ENCODE measurements at places on chromosomes 1 and 21. TPM values are rescaled to one million over a fixed set of nuclear protein-coding genes. Genes with fewer than 3 reads are reported as not detected.

CYP4Z1 gene
- total RNA-seq, result not detected

DNA sequence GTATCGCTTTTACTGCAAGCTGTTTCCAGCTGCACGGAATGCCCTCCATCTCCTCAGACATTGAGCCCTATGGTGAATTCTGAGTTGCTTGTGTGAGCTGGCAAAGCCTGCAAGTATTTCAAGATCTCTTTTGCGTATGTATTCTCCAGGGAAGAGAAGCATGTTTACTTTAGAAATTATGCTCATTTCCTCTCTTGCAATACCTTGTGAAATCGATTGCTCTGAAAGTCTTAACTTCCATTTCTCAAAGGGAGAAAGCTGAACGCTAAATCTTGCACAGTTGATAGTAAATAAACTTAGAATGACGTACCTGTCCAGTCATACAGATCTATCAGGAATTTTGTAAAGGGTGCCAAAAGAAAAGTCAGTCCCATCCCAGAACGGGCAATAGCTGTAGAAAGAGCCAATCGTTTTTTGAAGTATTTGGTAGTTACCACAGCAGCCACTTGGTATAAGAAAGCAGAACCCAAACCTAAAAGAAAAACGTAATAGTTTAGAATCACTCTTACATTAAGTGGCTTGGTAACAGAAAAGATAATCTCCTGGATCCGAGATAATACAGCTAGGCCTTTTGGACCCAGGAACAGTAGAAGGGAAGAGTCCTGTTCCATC, 10.0 kb downstream of the SLC16A4 start:
- peak; percentile 85 for DNase-seq

DNA sequence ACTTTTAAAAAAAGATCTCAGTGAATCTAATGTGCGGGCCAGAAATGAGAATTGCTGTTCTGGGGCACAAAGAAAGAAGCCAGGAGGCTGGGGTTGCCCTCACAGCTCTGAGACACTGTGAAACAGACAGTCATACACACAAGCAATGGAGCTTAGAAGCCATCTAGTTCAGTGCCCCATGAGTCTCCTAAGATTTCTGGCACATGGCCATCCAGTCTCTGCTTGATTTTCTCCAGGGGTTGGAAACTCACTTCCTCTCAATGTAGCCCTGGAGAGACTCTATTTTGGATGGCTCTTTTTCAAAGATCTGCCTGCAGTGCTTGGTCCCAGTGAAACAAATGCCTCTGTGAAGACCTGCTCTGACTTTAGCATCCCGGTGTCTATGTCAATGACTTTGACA, 38.6 kb downstream of the KCNN3 start:
- peak; percentile 37 for DNase-seq

GRCh38 chr1:112605633-112606327, 13.2 kb downstream of the ST7L start:
- peak; percentile 51 for DNase-seq

KRTCAP2 gene
- 29.8 TPM for total RNA-seq

LCE2A gene
- total RNA-seq, result not detected

DNA sequence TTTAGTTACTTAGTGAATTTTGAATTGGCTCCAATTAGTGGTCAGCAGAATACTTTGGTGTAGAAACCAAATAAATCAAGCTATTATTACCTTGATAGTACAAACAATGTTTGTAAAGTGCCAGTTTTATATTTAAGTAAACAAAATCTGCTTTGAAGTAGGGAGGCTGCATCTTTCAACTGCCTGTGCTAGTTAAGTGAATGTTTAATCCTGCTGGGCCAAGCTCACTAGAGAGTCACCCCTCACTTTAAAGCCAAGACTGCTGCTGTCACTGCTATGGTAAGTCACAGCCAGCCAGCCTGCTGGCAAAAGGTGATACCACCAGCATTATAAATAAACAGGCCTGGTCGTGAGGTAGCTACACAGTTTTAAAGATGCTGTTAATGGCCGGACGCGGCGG, 10.3 kb upstream of the CFAP126 start:
- no peak for DNase-seq

DNA sequence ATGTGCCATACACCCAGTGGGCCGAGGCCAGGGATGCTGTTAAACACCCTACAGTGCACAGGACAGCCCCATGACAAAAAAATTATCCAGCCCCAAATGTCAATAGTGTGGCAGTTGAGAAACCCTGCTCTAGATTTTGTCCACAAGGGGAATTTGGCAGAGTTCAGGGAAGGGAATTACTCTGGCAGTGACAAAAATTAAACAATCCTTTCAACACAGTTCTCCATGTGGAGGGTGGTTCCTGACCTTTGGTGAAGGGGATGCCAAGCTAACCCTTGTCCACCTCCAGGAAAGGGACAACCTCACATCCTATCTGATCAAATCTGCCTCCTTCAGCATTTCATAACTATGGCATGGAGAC, 28.4 kb upstream of the CD84 start:
- no peak for DNase-seq

DNA sequence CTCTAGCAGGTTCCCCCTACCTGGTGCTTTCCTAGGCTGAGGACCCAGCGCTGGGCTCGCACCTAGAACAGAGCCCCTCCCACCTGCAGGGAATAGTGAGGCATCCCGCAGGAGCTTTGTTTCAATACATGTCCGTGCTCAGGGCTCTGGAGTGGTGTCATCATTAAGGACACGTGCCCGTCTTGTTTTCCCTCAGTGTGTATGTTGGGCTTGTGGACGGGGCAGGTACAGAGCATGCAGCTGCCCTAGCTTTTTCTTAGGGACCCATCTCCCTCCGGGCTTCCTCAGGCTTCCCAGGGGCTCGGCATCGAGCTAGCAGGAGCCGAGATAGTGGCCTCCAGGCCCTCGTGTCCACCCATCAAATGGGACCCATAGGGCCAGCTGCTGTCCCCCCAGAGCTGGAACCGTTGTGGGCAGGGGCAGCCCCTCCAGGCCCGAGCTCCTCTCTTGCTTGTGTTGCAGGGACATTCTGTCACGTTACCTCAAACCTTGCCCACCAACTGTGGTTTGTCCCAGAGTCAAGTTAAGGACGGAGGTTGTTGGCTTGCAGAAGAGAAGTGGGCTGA, 3.9 kb downstream of the TMEM201 start:
- no peak for DNase-seq

TRIM67 gene
- not detected for total RNA-seq

ACOT11 gene
- total RNA-seq, result 3.9 TPM

- peak; percentile 40 for DNase-seq
These were observed 1.3 kb upstream of the LAPTM5 start for GRCh38 chr1:30758785-30759380.

GRCh38 chr21:28776251-28776650, 216.4 kb downstream of the LTN1 start:
- peak; percentile 92 for DNase-seq

PDE4DIP gene
- total RNA-seq, result 149 TPM

DNA sequence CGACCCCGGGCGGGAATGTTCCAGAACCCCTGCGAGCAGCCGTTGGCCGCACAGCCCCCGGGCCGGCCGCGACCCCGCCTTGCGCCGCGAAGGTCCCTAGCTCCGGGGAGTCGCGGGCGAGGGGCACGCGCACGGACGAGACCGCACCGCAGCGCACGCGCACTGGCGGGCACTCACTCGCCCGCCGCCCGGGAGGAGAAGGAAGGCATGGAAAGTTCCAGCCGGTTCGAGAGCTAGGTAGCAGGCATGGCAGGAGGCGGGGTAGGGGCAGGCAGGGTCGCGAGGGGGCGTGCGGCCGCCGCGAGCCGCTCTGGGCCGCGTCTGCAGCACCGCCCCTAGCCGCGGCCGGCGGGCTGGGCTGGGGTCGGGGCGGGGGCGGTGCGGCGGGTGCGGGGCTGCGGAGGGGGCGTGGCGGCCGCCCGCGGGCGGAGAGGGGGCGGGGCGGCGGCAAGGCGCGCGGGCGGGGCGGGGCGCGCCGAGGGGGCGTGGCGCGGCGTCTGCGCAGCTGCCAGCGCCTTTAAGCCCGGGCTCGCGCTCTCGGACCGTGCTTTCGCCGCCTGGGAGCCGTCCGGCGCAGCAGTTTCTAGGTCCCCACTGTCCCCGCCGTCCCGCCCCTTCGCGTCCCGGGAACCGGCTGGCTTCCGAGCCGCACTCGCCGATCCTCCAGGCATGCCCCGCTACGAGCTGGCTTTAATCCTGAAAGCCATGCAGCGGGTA, at the start of the genes MRPS6 and SLC5A3:
TSS of gene MRPS6 (plus strand) at position 547 of the 717 bp plus-strand sequence. CDS start at position 670, 123 bp downstream.
TSS of gene SLC5A3 (plus strand) at position 547 of the 717 bp plus-strand sequence. CDS start 21,621 bp downstream, outside the sequence.
- peak; percentile 78 for DNase-seq

GRCh38 chr21:19608101-19608621, 1204.6 kb upstream of the TMPRSS15 start:
- DNase-seq, result no peak

FAM72B gene
- 5.6 TPM for total RNA-seq

GRCh38 chr1:232673256-232673655, 43.3 kb upstream of the SIPA1L2 start:
- DNase-seq, result no peak

- no peak for DNase-seq
These were observed 51.2 kb downstream of the OPTC start for GRCh38 chr1:203544978-203545816.

REN gene
- not detected for total RNA-seq

DNA sequence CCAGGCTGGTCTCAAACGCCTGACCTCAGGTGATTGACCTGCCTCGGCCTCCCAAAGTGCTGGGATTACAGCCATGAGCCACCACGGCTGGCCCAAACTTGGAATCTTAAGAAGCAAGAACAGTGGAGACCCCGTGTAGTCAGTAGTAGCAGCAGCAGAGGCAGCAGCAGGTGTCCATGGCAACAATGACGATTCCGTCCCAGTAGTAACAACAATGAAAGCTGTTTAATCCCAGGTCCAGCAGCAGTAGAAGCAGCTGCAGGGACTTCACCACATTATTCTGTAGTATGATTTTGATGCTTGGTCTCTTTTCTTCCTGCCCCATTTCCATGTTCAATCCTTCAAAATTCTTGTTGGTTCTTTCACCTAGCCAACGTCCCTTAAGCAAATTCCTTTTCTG, 69.6 kb upstream of the KCTD3 start:
- DNase-seq, result no peak

- DNase-seq, result no peak
These were observed 22.4 kb downstream of the TRPM2 start for GRCh38 chr21:44375761-44376241.

NR1I3 gene
- not detected for total RNA-seq

DNA sequence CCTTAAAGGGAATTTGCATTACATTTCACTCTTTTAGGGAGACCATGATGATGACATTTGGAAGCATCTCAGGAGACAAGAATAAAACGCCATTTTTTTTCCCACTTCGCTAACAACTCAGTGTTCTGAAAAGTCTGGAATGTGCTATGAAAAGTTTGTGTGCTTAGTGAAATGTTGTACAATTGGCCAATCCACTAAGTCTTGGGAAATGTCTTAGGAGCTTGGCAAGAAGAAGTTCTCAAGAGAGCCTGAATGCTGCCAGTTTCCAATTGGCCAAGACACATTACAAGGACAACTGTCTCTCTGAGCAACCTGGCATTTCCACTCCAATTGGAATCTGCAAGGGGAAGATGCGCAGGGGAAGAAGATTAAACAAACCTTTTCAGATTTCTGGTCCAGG, 401.8 kb downstream of the RWDD3 start:
- DNase-seq, result no peak

GRCh38 chr1:76291737-76292136, 217.2 kb downstream of the ST6GALNAC3 start:
- no peak for DNase-seq

ERVH48-1 gene
- not detected for total RNA-seq

- no peak for DNase-seq
These were observed 25.3 kb downstream of the F13B start for GRCh38 chr1:197041486-197042353.

GRCh38 chr1:83006271-83006670, 992.7 kb downstream of the TTLL7 start:
- DNase-seq, result no peak

DNA sequence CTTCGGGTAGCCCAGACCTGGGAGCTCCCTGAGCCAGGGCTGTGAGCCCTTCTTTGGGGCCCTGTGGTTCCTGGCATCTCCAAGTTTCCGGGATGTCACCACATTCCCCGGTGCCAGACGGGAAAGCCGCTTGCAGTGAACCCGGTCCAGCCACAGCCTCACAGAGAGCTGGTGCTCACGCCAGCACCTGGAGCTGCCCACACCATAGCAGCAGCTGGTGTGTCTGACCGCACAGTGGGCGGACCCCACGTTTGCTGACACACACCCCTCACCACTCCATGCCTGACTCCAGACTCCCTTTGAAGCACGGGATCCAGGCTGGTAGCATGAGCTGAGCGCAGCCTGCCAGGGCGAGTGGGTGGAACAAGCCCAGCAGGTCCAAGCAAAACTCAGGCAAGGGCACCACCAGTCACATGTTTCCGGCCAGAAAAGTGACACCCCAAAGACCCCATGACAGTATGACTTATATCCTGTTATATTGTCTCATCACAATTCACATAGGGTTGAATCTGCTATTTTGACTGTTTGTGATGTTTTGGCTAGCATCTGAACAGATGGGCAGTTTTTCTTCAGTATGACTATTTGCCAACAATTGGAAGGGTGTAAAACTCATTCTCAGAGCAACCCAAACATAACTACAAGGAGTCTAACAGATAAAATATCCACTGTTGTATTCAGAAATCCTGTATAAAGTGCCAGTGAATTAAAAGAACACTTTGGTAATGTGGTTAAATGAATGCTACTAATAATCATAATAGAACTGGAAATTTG, 285.4 kb downstream of the SMYD3 start:
- no peak for DNase-seq

GRCh38 chr21:34962586-34963222, 86.4 kb downstream of the RUNX1 start:
- DNase-seq, result no peak

- no peak for DNase-seq
These were observed 58.2 kb downstream of the GADD45A start for GRCh38 chr1:67743072-67743725.

GRCh38 chr1:93525431-93525830, 77.5 kb downstream of the FNBP1L start:
- DNase-seq, result peak; percentile 14

ALDH4A1 gene
- total RNA-seq, result 9.5 TPM

DNA sequence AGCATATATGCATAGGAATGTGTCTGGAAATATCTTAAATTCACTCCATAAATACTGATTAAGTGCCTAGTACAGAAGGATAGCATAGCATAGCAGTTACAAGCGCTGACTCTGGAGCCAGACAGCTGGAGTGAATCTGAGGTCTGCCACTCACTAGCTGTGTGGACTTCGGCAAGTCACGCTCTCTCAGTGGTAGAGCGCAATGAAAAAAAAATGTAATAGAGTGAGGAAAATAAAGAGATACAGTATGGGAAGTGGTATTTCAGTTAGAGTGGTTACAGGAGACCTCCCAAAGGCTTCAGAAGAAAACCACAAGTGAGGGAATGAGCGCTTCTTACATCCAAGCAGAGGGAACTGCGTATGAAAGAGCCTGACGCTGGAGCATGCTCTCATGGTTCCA, 338.9 kb upstream of the PRMT6 start:
- DNase-seq, result no peak

- DNase-seq, result peak; percentile 96
These were observed 124.8 kb downstream of the RIPK4 start for GRCh38 chr21:41641821-41642701.

- DNase-seq, result no peak
These were observed 40.1 kb upstream of the TMPRSS15 start for GRCh38 chr21:18443701-18444100.

DNA sequence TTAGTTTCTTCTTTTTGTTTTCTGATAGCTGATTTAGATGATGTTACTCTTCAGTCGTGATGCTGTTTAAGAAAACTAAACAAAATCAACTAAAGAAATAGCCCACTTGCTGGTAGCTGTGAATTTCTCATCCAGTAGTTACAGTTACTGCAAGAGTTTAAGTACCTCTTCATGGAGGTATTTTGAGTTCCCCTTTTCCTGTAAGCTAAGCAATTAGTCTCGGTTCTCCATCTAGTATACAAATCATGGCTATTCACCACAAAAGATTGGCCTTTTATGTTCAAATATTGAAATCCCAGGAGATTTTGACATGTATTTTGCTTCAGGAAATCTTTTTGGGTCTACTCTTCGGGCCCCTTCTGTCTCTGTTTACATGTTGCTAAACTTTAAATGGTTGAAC, 31.1 kb downstream of the HUNK start:
- DNase-seq, result no peak

Data from fibroblast of the aortic adventitia (primary cell).